ENCODE measurements at places on chromosomes 5 and 9. TPM values are rescaled to one million over a fixed set of nuclear protein-coding genes. Genes with fewer than 3 reads are reported as not detected.

Gene ECM2
- total RNA-seq, result not detected

- DNase-seq, result no peak
Measured at GRCh38 chr5:157059093-157059539, at the start of gene HAVCR1. HAVCR1 (minus strand) TSS chr5:157059116; CDS start chr5:157057943, 1,173 bp downstream.

DNA sequence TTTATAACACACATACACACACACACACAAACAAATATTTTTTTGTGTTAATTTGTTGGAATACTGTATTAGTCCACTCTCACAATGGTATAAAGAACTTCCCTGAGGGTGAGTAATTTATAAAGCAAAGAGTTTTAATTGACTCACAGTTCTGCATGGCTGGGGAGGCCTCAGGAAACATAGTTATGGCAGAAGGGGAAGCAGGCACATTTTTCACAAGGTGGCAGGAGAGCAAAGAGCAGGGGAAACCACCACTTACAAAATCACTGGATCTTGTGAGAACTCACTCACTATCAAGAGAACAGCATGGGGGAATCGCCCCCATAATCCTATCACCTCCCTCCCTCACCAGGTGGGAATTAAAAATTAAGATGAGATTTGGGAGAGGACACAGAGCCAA lies 205.4 kb upstream of the PTPRD start:
- DNase-seq, result no peak

DNA sequence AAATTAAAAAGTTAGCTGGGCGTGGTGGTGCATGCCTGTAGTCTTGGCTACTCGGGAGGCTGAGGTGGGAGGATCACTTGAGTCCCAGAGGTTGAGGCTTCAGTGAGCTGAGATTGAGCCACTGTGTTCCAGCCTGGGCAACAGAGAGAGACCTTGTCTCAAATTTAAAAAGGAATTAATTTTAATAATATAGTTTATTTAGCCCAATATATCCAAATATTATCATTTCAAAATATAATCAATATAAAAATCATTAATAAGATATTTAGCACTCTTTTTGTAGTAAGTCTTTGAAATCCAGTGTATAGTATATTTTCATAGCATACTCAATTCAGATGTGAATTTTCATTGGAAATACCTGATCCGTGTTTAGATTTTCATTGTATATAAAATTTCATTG lies 43.2 kb upstream of the ORM1 start:
- no peak for DNase-seq

- DNase-seq, result no peak
Measured at GRCh38 chr5:43244823-43245565, 53.0 kb downstream of the NIM1K start.

- peak; percentile 42 for DNase-seq
Measured at GRCh38 chr9:134847138-134847537, 33.5 kb upstream of the FCN2 start.

GRCh38 chr5:104513640-104514072 lies 951.1 kb upstream of the NUDT12 start:
- no peak for DNase-seq

DNA sequence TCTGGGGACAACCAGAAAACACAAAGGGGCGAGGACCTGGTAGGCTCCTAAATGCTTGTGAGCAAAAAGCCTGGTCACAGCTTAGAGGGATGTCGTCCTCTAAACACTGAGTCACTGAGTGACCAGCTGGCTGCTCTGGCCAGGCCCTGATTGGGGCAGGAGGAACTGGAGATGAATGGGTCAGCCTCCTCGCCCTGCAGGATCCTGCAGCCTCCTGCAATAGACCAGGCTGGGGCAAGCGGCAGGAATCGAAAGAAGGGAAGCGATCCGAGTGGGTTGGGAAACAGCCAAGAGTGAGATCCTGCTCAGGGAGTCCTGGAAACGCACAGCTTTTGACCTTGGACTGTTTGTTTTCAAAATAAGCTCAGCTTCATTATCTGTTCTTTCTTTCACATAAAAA lies 34.1 kb upstream of the MSX2 start:
- DNase-seq, result no peak

Gene PDGFRB
- 9.0 TPM for total RNA-seq

- DNase-seq, result no peak
Measured at GRCh38 chr5:146548781-146549449, 32.9 kb upstream of the GPR151 start.

Gene PHF24
- total RNA-seq, result not detected

GRCh38 chr9:128420060-128420650 lies 502 bp upstream of the CERCAM start:
- DNase-seq, result peak; percentile 88

Gene CETN3
- 23.3 TPM for total RNA-seq

GRCh38 chr9:16348531-16348930 lies 521.9 kb downstream of the BNC2 start:
- no peak for DNase-seq

Gene SARDH
- total RNA-seq, result 0.36 TPM

GRCh38 chr9:96173640-96174039 lies 128.3 kb downstream of the HSD17B3 start:
- DNase-seq, result no peak

- no peak for DNase-seq
Measured at GRCh38 chr5:68746220-68746619, 347.6 kb upstream of the SLC30A5 start.

Measured in natural killer cell treated with Interleukin-12 subunit alpha and Interleukin-12 subunit beta and Interleukin-15 and Interleukin-18, amount 100 ng/mL, for 72 hours (primary cell).